ENCODE measurements at places on chromosomes 12 and 14.

DNA sequence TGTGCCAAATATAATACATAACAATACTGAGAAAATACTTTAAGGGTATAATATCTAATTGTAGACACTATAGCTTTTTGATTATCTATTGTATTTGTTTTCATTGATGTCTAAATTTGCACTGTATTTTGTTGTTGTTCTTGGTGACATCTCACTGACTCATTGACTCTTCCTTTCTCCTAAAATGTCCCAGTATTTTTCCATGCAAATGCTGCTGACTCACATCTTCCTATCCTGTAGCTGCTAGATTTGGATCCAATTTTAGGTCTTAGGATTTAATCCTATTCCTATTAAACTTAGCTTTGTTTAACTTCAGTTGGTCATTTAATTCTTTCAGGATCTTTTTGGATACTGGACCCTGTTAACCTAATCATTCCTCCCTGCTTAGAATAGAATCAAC, 148.5 kb downstream of the TMTC2 start:
- DNase-seq = no peak

DNA sequence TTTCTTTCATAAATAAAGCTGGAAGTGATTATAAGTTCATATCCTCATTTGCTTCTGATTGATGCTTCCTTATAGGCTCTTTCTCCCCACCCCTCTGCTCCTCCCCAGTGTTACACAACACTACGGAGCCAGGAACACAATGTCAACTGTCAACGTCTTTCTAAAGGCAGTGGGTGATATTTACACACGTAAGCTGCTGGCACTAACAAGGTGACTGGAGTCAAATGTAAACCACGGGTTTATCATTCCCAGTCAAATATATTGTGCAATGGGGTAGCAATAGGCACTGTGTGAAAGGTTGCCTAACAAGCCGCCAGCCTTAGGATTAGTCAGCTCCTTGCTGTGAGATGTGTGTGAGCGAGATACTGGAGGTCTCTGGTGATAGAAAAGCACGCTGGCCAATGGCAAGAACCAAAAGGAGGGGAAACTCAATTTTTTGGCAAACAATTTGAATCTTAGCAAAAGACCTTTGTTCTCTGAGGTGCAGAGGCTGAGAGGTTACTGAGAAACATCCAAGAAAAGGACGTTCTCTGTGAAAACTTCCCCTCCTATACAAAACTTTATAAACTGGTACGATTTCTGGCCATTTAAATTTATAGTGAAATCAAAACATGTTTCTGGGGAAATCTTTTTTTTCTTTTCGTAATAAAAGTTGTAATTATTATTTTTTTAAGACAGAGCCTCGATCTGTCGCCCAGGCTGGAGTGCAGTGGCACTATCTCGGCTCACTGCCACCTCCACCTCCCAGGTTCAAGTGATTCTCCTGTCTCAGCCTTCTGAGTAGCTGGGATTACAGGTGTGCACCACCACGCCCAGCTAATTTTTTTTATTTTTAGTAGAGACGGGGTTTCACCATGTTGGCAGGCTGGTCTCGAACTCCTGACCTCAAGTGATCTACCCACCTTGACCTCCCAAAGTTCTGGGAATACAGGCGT, 22.3 kb upstream of the HECTD1 start:
- no peak for DNase-seq

- DNase-seq = no peak
These were observed 10.6 kb downstream of the EML1 start for GRCh38 chr14:99803803-99804202.

- DNase-seq = no peak
These were observed 162.6 kb upstream of the HIF1A start for GRCh38 chr14:61532763-61533162.

- DNase-seq = no peak
These were observed 15.8 kb upstream of the ATP5F1B start for GRCh38 chr12:56661560-56661959.

DNA sequence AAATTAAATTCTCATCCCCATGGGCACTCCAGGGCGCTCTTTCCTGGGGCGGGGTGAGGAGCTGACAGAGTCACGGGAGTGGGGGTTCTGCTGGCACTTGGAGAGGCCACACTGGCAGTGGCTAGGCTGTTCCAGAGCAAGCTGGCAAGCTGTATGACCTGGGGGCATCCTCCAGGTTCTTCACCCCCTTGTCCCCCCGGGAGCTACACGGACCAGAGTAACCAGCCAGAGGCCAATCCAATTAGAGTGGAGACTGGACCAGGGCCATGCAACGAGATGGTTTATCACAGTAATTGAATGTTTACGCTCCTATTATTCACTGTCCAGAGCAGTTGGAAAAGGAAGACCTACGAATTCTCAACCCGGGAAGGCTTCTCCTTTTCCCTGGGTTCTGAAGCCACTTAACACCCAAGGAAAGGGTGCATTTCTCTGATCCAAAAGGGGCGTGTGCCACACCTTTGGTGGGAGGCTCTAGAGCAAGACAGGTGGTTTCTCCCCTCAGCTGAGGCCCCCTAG, 43.8 kb upstream of the PNMA1 start:
- no peak for DNase-seq

DNA sequence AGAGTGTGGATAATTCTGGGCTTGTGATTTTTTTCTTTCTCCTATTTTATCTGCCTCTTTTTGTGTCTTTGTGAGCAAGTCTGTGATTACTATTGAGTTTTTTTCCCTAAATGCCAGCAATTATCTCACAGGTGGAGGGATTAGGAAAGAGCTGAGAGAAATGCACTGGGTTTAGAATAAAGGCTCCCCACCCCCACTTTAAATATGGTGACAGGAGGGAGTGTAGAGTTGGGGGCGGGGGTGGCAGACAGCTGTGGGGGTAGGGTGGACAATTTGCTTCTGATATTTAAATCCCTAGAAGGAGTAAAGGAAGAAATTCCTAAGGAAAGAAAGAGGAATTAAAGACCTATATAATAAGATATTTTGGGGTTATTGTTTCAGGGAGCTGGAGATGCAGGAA, 145.9 kb downstream of the NRXN3 start:
- no peak for DNase-seq

DNA sequence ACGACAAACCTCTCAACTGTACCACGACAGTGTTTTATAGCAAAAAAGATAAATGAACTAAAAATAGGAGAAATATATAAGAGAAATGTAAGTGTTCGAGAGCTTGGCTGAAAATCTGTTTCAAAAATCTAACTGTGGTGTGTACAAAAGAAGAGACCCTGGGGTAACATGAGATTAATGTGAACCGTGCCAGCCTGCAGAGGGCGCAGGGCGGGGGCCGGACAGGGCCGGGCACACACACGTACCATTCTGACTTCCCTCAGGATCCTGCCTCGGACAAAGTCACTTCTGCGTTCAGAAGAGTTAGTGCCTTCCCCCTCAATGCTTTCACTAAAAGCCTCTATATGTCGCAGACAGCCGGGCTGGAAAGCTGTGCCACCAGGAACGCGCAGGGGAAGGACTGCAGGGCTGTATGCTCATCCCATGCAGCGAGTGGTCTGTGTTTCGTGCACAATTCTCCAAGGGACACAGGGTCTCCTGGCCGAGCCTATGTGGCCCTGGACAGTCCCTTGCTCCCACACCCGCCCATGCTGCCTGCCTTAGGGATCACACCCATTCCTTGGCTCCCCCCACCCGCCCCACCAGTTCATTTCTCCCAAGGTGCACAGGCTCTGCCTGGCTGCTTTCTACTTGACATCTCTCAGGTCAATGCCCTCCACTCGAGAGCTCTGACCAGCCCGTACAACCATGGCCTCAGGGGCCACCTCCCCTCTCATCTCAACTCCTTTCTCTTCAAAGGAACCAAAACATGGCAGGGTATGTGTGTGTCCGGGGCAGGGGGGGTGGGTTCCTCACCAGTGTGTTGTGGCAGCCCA, 8.5 kb downstream of the CDCA4 start:
- DNase-seq = no peak

DNA sequence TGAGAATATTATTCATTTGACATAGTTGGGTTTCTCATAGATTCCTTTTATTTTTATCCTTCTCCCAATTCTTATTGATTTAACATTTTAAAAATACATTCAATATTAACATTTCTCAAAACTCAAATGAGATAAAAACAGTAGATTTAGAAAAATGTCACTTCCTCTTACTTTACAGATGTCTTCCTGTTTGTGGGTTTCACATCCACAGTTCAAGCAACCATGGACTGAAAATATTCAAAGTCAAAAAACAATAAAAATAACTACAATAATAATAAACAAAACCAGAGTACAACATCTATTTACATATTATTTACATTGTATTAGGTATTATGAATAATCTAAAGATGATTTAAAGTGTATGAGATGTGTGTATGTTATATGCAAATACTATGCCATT, 111.3 kb upstream of the SLC16A7 start:
- DNase-seq = no peak

- peak; percentile 76 for DNase-seq
These were observed 895 bp upstream of the CCDC88C start for GRCh38 chr14:91418387-91419043.
